Smooth muscle cell of bladder (primary cell): ENCODE measurements at places on chromosomes 4 and X. TPM values are rescaled to one million over a fixed set of nuclear protein-coding genes. Genes with fewer than 3 reads are reported as not detected.

Gene CNGA2
- not detected in 2 replicates for total RNA-seq

Gene TCP11X2
- not detected in 2 replicates for total RNA-seq

Gene MAOB
- total RNA-seq = 0.28 and 0.55 TPM in 2 replicates

Gene SPIN2A
- 0.57 and 1.0 TPM in 2 replicates for total RNA-seq

Gene PCSK1N
- 0.09 TPM in 1 of 2 replicates, not detected in the other for total RNA-seq

Gene SMIM10
- total RNA-seq = 6.4 and 7.8 TPM in 2 replicates

Gene WDFY3
- 43.0 and 48.6 TPM in 2 replicates for total RNA-seq
